Mesothelial cell of epicardium (in vitro differentiated cells): ENCODE measurements at places on chromosomes 1 and 21. TPM values are rescaled to one million over a fixed set of nuclear protein-coding genes. Genes with fewer than 3 reads are reported as not detected.

DNA sequence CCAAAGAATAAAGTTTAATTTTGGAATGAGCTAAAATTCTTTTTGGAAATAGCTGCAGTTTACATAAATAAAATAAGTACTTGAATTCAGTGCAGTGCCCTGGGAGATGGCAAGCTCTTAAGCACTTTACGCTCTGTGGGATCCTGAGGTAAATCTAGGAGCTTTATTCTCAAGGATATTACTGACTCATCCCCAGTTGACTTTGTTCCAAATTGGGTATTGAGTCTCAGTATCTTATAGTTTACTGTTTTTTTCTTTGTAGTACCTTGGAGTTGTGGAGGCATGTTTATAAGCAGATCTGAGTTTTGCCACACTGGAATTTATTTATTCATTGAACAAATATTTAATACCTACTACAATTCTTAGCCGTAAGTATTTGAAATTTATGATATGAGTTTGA is 27.4 kb upstream of the HRNR start:
- DNase-seq: no peak
- H3K27ac ChIP-seq: no peak overlapping the region
- H3K36me3 ChIP-seq: no peaks in the 10 kb centered on the region
- H3K27me3 ChIP-seq: no peaks in the 10 kb centered on the region
- H3K4me3 ChIP-seq: no peak overlapping the region

GRCh38 chr1:95201905-95202304 is 32.1 kb upstream of the RWDD3 start:
- peaks cover 3% of the 10 kb centered on the region for H3K4me1 ChIP-seq
- no peak for DNase-seq
- no peak overlapping the region for H3K4me3 ChIP-seq
- H3K27ac ChIP-seq: no peak overlapping the region

DNA sequence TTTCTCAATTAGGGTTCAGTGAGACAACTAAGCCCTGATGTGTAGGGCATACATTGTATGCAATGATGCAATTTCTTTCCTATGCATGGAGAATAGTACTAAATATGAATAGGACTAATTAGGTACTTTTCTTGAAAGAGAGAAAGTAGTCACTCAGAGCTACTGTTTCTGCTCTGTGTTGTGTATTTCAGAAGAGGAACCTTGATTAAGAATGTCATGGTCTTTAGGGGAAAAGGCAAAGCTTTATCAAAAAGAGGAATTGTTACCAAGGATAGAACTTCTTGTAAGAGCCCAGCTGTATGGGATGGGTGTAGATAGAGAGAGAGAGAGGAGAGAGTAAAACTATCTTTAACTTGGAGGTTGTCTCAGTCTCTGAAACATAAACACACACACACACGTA is 49.1 kb downstream of the HLX start:
- H3K4me3 ChIP-seq: no peak overlapping the region
- peaks cover 88% of the 10 kb centered on the region for H3K27me3 ChIP-seq
- no peak for DNase-seq
- H3K4me1 ChIP-seq: no peaks in the 10 kb centered on the region

DNA sequence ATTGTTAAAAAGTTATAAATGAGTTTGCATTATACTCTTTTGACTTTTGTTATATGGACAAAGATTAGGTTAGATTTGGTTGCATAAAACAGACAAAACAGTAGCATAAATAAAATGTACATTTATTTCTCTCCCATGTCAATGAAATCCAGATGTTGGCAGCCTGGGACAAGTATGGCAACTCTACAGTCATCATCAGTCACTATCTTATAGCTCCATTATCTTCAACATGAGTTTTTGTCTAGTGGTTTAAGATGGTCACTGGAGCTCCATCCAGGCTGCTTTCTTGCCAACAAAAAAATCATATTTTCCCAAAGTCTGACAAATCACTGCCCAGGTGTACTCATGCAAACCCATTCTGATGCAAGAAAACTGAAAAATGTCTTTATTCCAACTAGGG is 83.8 kb downstream of the CD58 start:
- no peak overlapping the region for H3K27ac ChIP-seq
- no peaks in the 10 kb centered on the region for H3K27me3 ChIP-seq
- no peak overlapping the region for H3K4me3 ChIP-seq
- H3K36me3 ChIP-seq: no peaks in the 10 kb centered on the region
- peaks cover 15% of the 10 kb centered on the region for H3K4me1 ChIP-seq
- no peak for DNase-seq

GRCh38 chr21:36134803-36135390 is at the start of gene CBR3:
TSS of gene CBR3 (plus strand) at chr21:36135079. CDS start at chr21:36135193, 114 bp downstream.
- H3K27me3 ChIP-seq: peaks cover 66% of the 10 kb centered on the region
- peak; percentile 45 for DNase-seq
- H3K36me3 ChIP-seq: no peaks in the 10 kb centered on the region
- H3K4me1 ChIP-seq: peaks cover 15% of the 10 kb centered on the region
- H3K27ac ChIP-seq: no peak within 1 kb of the TSS

DNA sequence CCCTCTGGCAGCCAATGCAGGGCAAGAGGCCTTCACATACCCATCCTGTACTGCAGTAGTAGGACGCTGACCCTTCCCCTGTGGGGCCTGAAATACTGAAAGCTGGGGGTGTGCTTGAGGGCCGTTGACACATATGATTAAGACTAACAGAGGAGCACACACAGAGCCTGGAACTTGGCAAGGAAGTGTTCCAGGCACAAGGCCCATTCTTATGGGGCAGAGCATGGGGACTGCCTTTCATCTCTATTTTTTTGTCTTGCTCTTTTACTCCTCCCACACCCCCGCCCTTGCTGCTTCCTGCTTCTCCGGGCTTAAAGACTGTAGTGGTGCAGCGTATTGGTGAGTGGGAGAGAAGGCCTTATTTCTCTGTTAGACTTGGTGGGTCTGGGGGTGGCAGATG is 137.4 kb downstream of the BACH1 start:
- no peak overlapping the region for H3K4me3 ChIP-seq
- H3K27me3 ChIP-seq: peaks cover 2% of the 10 kb centered on the region
- no peak for DNase-seq
- peak overlapping the region; percentile 9 for H3K27ac ChIP-seq

DNA sequence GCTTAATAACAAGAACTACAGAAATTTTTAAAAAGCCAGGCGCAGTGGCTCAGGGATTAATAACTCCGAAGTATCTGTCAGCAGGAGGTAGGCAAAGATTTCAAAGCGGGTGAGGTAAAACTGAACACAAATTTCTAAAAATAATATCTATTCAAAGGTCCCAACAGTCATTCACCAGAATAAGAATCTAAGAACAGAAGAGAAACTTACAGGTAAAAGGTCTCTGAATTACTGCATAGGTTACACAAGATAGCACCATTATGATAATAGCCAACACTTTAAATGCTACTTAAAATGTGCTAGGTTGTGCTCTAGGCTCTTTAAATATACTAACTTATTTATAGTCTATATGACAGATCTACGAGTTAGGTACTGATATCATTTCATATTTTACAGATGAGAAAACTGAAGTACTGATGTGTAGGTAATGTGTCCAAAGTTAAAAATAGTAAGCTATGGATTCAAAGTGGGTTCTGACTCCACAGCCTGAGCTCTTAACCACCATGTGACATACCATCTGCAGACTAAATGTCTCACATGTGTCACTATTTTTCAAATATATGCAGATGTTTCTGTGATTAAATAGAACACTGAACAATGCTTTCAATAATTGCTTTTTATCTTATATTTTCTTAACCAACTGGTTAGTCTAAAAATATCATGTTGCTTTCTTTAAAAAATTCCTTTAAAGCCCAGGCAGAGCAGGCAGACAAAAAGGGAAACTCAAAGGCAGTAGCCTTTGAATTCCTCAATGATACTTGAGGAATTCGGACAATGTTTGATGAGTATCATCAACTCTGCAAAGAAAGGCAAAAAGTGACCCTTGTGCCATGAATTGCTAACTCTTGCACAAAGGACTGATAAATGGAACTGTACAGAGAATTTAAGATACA is 80.5 kb upstream of the TTC39A start:
- no peak overlapping the region for H3K4me3 ChIP-seq
- peaks cover 24% of the 10 kb centered on the region for H3K36me3 ChIP-seq
- peak overlapping the region; percentile 78 for H3K27ac ChIP-seq
- peaks cover 10% of the 10 kb centered on the region for H3K4me1 ChIP-seq

- no peak for DNase-seq
- H3K27me3 ChIP-seq: no peaks in the 10 kb centered on the region
- H3K4me3 ChIP-seq: no peak overlapping the region
- no peaks in the 10 kb centered on the region for H3K36me3 ChIP-seq
- H3K4me1 ChIP-seq: peaks cover 7% of the 10 kb centered on the region
These were observed 11.5 kb upstream of the TNFRSF1B start for GRCh38 chr1:12155328-12155727.

GRCh38 chr1:178931858-178932551 is 61.1 kb upstream of the ANGPTL1 start:
- no peak for DNase-seq
- H3K4me3 ChIP-seq: no peak overlapping the region
- peak overlapping the region; percentile 35 for H3K27ac ChIP-seq
- H3K4me1 ChIP-seq: peaks cover 47% of the 10 kb centered on the region
- H3K27me3 ChIP-seq: no peaks in the 10 kb centered on the region

DNA sequence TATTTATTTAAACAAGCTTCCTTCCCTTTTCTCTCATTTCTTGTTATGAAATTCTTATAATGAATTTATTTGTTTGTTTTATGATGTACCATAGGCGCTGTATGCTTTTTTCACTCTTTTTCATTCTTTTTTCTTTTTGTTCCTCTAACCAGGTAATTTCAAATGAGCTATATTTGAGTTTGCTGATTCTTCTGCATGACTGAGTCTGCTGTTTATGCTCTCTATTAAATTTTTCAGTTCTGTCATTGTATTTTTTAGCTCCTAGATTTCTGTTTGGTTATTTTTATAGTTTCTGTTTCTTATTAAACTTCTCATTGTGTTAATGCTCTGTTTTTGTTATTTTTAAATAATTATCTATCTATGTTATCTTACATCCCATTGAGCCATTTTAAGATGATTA is 232.4 kb downstream of the LHX8 start:
- no peaks in the 10 kb centered on the region for H3K36me3 ChIP-seq
- no peak for DNase-seq
- no peak overlapping the region for H3K4me3 ChIP-seq
- H3K27ac ChIP-seq: no peak overlapping the region
- no peaks in the 10 kb centered on the region for H3K4me1 ChIP-seq
- H3K27me3 ChIP-seq: no peaks in the 10 kb centered on the region

DNA sequence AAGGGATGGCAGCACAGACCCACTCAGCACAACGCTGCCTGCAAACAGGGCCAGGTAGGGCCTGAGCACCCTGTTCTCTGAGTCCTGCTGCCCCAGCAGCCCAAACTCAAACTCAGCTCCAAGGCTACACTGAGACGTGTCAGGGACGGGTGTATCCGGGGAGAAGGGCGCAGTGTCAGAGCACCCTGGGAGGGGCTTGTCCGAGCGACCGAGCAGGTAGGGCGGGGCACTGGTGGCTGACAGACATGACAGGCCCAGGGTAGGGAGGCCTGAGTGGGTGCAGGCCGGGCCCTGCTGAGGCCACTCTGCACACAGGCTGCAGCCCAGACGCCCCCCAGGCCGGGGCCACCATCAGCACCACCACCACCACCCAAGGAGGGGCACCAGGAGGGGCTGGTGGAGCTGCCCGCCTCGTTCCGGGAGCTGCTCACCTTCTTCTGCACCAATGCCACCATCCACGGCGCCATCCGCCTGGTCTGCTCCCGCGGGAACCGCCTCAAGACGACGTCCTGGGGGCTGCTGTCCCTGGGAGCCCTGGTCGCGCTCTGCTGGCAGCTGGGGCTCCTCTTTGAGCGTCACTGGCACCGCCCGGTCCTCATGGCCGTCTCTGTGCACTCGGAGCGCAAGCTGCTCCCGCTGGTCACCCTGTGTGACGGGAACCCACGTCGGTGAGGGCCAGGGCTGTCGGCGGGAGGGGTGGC is 5.5 kb downstream of the SCNN1D start:
- no peak overlapping the region for H3K27ac ChIP-seq
- peaks cover 2% of the 10 kb centered on the region for H3K27me3 ChIP-seq
- H3K4me3 ChIP-seq: no peak overlapping the region
- no peaks in the 10 kb centered on the region for H3K36me3 ChIP-seq

GRCh38 chr1:150151291-150152181 is 1.8 kb downstream of the PLEKHO1 start:
- no peaks in the 10 kb centered on the region for H3K27me3 ChIP-seq
- peak overlapping the region; percentile 93 for H3K27ac ChIP-seq
- peak overlapping the region; percentile 92 for H3K4me3 ChIP-seq
- DNase-seq: no peak
- peaks cover 32% of the 10 kb centered on the region for H3K36me3 ChIP-seq

DNA sequence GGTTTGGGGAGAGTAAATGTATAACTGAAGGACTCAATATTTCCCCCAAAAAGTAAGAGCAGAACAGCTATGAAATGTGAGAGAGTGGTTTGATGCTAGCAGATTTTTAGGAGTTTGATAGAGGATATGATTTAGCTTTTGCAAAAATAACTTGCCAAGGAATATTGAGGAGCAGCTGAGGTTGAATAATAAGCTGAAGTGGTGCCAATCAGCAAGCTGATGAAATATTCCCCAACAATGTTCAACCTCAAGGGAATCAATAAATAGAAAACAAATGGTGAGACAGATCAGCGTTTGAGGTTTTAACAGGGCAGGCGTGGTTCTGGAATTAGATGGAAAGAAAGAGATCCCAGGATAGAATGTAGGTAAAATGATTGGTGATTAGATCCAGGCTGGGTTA is 413.4 kb upstream of the ADAMTS5 start:
- no peak overlapping the region for H3K4me3 ChIP-seq
- no peaks in the 10 kb centered on the region for H3K27me3 ChIP-seq
- no peaks in the 10 kb centered on the region for H3K4me1 ChIP-seq
- H3K36me3 ChIP-seq: no peaks in the 10 kb centered on the region
- no peak overlapping the region for H3K27ac ChIP-seq

DNA sequence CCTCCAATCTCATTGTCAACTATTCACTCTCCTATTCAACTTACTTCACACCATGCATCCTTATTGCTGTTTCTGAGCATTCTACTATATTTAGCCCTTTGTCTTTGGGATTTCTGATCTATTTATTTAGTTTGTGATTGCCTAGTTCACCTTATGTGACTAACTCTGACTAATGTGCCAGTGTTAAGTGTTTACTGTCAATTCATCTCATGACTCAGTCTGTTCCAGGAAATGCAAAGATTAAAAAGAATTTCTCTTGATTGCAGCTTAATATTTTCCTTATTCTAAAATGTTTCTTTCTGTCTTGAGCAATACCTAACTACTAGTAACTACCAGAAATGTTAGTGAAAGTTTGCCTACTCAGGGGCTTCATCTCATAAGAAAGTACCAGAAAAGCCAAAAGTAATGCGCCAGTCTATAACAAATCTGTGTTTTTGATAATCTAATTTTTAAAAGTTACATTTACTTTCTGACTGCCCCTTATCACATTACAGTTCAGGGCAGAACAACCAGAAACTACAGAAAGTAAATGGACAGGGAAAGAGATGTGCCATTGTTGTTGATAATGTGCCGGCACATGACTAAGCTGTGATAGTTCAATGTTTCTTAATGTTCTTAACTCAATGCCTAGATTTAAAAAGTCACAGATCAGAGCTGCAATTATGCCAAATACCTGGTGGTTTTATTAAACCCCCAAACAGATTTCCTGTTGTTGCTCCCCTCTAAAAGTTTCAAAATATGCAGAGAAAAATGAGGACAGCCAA is 556.5 kb downstream of the PTBP2 start:
- no peak overlapping the region for H3K4me3 ChIP-seq
- DNase-seq: no peak
- H3K4me1 ChIP-seq: no peaks in the 10 kb centered on the region
- no peak overlapping the region for H3K27ac ChIP-seq
- no peaks in the 10 kb centered on the region for H3K27me3 ChIP-seq

Gene KRTAP11-1
- total RNA-seq: not detected in 3 replicates

Gene ADAMTS5
- 3.7 to 4.9 TPM (median 4.4 TPM) in 3 replicates for total RNA-seq

Gene TLR5
- 2.5 to 3.8 TPM (median 3.1 TPM) in 3 replicates for total RNA-seq

Gene PCNX2
- 26.8 to 28.4 TPM (median 27.4 TPM) in 3 replicates for total RNA-seq

Gene FAM72C
- 1.4 to 2.0 TPM (median 1.7 TPM) in 3 replicates for total RNA-seq

Gene PRAMEF6
- not detected in 3 replicates for total RNA-seq

Gene PCP4L1
- 0.25 TPM in 1 of 3 replicates, not detected in the others for total RNA-seq

Gene CRYBG2
- total RNA-seq: 9.4 to 10.9 TPM (median 10.3 TPM) in 3 replicates

Gene PLEKHA6
- total RNA-seq: 29.7 to 34.0 TPM (median 32.2 TPM) in 3 replicates

Gene MORN1
- total RNA-seq: 21.6 to 25.0 TPM (median 24.3 TPM) in 3 replicates

Gene IL20
- total RNA-seq: not detected in 3 replicates
